ENCODE measurements at places on chromosomes 3 and 15.

DNA sequence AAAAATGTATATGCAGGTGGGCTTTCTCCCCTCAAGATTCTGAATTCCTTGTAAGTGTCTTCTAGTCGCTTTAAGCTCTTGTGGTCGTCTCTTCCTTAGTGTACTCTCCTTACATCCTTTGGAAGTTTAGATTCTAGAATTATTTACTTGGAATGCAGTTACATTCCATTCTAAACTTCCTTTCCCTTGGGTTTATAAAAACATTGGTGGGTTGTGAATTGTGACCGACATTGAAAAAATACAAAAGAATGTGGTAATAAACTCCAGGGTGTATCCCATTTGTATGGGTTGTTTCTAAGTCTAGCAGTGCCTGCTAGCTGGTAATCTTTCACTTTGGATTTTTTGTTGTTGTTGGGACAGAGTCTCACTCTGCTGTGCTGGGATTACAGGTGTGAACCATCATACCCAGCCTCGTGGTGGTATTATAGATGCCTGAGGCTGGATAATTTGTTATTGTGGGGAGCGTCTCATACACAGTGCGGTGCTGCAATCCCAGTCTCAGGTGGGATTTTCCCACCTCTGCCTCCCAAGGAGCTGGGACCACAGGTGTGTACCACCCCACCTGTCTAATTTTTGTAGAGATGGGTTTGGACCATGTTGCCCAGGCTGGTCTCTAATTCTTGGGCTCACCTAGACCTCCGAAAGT, 9.1 kb downstream of the CHD2 start:
- no peak for DNase-seq

GRCh38 chr15:29322415-29322814, 52.8 kb upstream of the NSMCE3 start:
- no peak for DNase-seq

GRCh38 chr3:22101351-22101750, 350.3 kb upstream of the ZNF385D start:
- no peak for DNase-seq

DNA sequence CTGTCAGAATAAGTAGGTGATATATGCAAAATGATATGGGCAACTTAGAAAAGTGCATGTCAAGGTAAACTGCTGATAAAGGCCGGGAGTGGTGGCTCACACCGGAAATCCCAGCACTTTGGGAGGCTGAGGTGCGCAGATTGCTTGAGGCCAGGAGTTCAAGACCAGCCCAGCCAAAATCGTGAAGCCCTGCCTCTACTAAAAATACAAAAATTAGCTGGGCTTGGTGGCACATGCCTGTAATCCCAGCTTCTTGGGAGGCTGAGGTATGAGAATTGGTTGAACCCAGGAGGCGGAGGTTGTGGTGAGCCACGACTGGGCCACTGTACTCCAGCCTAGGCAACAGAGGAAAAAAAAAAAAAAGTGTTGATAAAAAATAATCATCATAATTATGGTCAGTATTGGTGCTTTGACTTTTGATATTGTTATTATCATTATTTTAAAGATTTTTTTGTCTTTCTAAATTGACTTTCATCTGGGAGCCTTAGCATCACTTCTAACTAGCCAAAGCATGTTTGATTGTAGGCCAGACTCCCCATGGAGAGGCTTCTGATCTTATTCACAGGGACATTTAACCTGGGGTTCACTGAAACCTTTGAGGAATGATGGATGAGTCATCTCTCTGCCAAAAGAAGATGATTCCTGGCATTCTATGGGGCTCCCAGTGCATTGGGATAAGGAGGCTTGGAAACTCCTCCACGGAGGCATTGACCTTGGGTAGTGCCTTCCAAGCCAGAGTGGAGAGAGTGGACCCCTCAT, 5.6 kb downstream of the ZBTB38 start:
- no peak for DNase-seq

DNA sequence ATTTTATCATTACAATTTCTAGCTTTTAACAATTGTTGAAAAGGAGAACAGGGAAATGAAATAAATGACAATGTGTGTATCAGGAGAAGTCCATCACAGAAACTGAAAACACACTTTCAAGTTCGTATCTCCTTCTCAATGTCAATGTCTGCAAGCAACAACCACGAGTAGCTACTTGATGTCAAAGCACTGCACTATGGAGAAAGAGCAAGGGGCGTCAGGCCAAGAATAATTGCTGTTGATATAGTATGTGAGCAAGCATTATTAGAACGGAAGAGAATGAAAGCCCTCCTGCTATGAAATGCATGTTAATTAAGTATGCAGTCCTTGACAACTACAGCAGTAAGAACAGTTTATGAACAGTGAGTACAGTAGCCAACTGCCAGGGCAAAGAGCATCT, 1250.1 kb downstream of the ZPLD1 start:
- DNase-seq, result no peak

GRCh38 chr3:143100451-143100850, 19.1 kb upstream of the CHST2 start:
- no peak for DNase-seq

DNA sequence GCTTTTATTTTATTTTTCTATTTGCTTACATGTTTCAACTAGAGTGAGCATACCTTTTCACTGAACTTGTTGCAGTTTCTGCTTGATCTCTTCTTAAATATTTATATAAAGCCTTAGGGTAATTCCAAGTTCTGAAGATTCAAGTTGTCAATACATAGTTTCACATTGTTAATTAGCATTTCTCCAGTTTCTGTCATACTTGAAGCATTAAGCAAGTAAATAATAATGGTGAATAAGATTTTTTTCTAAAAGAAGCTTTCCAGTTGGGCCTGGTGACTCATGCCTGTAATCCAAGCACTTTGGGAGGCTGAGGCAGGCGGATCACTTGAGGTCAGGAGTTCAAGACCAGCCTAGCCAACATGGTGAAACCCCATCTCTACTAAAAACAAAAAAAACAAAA, 53.9 kb downstream of the CALML4 start:
- DNase-seq, result no peak

- no peak for DNase-seq
Measured at GRCh38 chr3:14415501-14415900, 13.1 kb downstream of the SLC6A6 start.

- no peak for DNase-seq
Measured at GRCh38 chr3:105154692-105155091, 212.0 kb upstream of the ALCAM start.

- DNase-seq, result no peak
Measured at GRCh38 chr3:15161133-15161532, 44.9 kb upstream of the CAPN7 start.

DNA sequence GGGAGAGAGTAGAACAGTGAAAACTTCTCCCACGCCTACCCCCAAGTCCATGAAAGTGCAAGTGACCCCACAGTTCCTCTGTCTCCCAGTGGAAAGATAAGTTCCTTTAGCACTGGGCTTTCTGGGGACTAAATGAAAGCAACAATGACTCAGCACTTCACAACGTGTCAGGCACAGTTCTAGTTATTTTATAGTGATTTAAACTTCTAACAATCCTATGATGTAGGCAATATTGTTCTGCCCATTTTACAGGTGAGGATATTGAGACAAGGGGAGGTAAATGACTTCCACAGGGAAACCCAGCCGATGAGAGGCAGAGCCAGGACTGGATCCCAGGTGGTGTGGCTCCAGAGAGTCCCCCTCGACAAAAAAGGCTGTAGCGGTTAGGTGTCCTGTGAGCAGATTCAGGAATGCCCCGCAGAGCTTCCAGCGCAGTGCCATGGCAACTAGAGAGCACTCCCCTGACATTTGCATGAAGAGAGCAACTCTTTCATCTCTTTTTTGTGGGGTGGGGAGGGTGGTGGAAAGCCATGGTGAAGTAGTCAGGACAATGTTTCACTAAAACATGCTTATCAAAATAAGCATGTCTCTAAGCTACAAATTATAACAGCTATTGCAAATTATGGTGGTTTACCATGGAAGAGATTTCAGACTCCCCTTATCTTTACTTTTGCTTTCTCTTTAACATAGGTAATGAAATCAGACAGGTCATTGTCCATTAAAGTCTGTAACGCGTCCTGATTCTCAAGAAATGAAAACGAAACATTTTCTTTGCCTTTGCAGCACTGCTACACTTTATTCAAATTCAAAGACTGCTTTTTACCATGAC, 62.1 kb downstream of the NR2F2 start:
- no peak for DNase-seq

DNA sequence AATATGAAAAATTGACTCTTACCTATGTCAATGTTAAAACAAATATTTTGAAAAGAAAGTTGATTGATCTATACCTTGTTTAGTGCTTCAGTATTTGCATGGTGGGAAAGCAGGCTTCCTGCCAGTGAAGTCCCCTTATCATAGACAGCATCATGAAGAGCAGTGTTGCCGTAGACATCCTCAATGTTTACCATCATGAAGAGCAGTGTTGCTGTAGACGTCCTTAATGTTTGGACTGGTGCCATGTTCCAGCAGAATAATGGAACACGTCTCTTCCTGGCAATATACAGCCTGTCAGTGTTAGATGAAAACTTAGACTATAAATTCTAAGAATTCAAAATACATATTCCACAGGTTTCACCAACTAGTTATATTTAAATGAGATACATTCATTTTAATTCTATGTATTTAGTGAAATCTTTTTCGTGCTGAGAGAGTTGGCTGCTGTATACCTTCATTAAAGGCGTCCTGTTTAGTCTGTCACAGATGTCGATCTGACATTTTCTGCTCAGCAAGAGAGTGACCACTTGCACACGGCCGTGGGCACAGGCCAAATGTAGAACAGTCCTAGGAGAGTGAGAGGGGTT, 116.8 kb downstream of the LMLN start:
- peak; percentile 28 for DNase-seq

- DNase-seq, result peak; percentile 61
Measured at GRCh38 chr3:23987356-23987755, 42.3 kb downstream of the NR1D2 start.

DNA sequence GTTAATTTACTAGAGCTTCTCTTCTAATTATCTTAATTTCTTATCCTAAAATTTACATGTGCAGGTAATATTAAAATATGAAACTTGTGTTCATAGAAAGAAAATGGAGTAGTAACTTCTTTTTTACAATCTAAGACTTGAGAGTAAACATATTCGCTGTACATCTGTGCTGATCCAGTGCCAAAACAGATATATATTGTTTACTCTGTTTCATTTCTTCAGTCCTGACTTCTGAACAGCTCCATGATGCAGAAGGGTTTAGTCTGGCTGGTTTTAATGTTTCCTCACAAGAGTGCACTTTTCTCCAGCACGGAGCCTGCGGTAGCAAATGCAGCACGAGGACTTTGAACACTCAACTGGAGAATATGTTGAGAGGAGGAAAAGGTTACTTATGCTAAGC, 306.8 kb downstream of the EPHA3 start:
- DNase-seq, result no peak

- no peak for DNase-seq
Measured at GRCh38 chr3:37227870-37228549, 53.6 kb upstream of the LRRFIP2 start.

DNA sequence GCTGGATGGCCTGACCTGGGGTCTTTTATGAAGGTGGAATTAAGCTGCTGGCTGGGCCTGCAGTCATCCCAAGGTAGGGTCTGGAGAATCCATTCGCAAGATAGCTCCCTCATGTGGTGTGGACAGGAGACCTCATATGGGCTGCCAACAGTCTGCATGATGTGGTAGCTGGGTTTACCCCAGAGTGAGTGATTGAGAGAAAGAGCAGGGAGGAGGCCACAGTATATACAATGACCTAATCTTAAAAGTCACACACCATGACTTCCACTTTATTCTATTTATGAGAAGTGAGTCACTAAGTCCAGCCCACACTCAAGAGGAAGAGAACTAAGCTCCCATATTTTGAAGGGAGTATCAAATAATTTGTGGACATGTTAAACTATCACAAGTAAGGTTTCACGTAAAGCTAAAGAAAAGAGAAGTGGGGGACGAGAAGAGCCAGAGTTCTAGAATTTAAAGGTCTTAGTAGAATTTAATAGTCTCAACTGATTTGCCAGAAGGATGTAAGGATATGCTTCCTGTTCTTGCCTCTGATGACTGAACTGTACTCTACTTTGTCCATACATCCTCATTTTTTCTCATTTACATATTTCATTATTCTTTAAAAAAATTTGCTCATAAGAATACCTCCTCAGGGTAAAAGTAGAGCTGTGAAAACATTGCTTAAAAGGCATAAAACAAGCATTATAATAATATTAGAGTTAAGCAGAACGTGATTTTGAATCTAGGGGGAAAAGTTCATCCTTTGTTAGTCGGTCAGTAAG, 184.4 kb downstream of the PEX5L start:
- DNase-seq, result peak; percentile 9

DNA sequence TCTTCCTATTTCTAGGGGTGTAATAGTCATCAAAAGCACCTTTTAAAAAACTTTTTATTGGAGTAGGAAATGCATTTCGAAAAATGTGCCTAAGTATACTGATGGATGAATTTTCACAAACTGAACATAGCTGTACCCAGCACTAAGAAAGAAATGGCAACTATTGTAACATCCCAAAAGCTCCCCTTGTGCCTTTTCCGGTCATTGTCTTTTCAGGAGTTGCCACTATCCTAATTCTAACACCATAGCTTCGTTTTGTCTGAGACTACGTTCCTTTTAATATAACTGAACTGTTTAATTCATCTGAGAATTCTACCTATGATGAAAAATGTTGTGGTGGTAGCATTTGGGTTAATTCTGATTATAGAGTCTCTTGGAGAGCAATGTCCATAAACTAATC, 1.9 kb downstream of the TIMMDC1 start:
- no peak for DNase-seq

DNA sequence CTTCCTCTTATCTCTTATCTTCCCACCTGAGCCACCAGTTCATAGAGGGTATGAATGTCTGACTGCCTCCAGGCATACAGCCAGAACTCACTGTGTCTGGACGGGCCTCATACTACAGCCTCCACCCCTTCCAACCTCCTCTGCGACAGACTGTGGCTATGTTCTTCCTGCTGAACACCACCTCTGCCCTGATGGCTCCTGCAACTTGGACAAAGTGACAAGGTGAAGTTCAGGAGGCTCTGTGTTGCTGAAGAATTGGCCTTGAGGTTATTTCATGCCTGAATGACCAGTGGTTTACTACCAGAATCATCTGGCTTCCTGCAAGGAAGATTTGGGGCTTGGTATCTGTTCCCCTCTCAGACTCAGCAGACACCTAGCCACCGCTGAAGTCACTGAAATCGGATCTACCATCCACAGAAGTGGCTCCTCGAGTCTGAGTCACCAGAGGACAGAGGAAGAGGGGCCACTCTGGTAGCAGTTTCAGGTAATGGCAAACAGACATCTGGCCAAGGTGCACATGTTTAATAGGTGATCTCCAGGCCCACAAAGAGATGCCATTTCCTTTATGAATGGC, 14.2 kb upstream of the ULK3 start:
- no peak for DNase-seq

GRCh38 chr3:48561045-48561736, 2.4 kb downstream of the UCN2 start:
- peak; percentile 66 for DNase-seq
